HEK293T (cell line): ENCODE measurements at places on chromosomes 6 and 20.
A peak's percentile ranks its signal among the peaks of the same experiment; 100 is the strongest.

DNA sequence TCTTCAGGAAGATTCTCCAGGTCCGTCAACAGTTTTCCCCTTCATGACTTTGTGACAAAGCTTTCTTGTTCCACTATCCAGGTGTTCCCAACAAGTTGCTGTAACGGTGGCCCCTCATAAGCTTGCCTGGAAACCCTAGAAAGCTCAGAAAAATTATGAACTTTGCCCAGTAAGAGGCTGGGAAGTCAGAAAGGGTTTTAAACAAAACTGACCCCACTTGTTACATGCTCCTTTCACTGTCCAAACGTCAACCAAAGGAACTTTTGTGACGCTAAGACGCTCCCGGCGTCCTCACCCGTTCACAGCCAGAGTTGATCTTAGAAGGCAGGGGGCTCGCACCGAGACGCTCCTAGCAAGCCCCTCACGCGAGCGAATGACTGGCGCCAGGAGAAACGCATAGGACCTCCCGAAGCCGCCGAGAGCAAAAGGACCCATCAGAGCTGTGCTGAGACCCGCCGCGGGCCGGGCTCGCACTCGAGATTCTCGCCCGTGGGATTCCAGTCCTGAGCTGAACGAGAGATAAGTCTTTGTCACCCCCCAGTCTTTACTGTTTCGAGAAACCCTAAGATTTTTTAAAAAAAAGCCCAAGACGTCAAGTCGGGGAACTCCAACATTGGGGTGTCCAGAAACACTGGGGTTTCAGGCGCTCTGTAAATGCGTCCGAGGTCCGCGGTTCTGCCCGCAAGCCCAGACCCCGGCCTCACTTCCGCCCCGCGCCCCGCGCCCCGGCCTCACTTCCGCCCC lies 544 bp upstream of the ACAT2 start:
- DNase-seq: peak; percentile 37

- DNase-seq: no peak
Measured at GRCh38 chr6:110322874-110323242, 35.3 kb downstream of the METTL24 start.

DNA sequence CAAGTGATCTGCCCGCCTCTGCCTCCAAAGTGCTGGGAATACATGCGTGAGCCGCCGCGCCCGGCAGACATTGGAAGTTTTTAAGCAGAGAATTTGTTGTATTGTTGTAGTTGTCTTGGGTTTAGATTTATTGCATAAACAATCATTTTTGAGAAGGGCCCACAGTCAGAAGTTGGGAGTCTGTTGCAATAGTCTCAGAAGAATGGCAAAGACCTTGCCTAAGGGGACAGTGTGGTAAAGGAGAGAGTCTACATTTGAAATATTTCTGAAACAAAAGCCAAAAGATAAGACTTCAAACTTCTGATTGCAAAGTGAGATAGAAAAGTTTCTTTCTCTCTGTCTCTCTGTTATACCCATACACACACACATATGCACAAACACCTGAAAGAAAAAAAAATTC lies 22.5 kb downstream of the HFE start:
- no peak for DNase-seq

- DNase-seq: peak; percentile 36
Measured at GRCh38 chr6:27297857-27298730, 14.0 kb downstream of the POM121L2 start.

DNA sequence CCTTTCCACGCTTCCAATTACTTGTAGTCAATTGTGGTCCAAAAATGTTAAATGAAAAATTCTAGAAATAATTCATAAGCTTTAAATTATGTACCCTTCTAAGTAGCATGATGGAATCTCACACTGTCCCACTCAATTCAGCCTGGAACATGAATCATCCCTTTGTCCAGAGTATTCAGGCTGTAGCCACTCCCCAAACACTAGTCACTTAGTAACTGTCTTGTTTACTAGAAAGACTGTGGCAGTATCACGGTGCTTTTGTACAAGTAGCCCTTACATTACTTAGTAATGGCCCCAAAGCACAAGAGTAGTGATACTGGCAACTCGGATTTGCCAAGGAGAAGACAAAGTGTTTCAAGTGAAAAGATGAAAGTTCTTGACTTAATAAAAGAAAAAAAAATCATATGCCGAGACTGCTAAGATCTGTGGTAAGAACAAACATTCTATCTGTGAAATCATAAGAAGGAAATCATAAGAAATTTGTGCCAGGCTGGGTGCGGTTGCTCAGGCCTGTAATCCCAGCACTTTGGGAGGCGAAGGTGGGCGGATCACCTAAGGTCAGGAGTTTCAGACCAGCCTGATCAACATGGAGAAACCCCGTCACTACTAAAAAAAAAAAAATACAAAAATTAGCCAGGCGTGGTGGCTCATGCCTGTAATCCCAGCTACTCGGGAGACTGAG lies 168.5 kb upstream of the SIM1 start:
- no peak for DNase-seq

DNA sequence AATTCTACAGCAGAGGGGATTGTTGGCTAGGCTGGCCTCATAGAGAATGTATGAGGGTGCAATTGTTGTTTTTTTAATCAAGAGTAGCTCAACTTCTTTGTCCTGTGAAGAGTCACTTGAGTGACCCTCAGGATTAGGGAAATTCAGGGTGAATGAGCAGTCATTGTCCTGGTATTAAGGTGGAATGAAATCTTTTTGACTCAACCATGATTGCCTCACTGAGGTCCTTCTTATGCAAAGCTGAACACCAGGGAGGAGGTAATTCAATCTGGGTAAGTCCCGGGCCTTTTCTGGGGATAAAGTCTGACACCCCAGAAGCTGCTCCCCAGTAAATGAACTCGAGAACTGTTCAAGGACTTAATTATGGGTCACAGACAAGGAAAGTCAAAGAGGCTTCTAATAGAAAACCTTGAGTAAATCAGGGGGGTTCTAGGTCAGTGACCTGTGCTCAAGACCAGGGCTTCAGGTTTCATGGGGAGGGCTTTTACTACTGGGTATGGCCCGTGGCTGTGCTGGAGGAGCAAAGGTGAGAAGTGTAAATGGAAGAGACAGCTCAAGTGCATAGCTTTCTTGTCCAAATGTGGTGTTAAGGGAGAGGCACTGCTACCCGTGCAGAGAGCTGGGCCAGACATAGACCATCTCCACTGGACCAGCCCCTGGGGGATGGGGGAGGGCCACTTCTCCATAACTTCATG lies 25.3 kb upstream of the ZBTB24 start:
- DNase-seq: no peak

- DNase-seq: no peak
Measured at GRCh38 chr6:113149511-113149910, 707.6 kb upstream of the MARCKS start.

DNA sequence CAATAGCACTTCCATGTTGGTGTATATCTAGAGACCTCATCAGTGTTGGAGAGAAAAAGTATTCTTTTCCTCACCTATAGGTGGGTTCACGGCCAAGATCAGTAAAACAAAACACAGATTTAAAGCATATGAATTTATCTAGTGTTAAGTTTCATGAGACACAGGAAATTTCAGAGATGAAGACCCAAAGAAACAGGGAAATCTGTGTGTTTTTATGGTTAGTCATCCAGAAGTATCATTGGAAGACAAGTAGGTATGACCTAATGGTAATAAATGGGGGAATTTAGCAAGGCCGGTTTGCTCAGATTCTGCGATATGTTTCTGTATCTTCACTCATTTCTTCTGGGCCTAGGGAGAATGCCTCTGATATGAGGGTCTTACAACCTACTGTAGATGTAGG lies 419.6 kb upstream of the MARCKS start:
- DNase-seq: no peak
